Esophagus mucosa (tissue), 1 donor: ENCODE measurements at places on chromosomes 5 and 9.
A peak's percentile ranks its signal among the peaks of the same experiment; 100 is the strongest.

DNA sequence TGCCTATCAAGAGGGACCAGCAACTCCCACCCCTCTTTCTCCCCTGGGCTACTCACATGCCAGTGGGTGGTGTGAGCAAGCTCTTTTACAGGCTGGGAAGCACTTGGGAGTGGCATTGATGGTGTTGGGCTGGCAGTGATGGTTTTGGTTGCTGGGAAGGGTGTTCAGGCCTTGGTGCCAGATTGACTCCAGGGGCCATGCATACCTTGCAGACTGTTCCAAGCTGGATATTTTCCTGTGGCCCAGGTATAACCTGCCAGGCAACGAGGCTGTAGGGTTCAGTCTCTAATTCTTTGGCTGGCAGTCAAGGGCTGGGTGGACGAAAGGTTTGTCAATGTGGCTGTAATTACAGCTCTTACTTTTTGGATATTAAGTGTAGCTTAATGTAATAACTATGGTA lies 177.3 kb downstream of the MACROH2A1 start:
- ATAC-seq, result peak; percentile 68

GRCh38 chr5:96823900-96824380 lies 16.2 kb upstream of the ERAP1 start:
- ATAC-seq, result peak; percentile 99

- peak; percentile 100 for ATAC-seq
Measured at GRCh38 chr5:108801776-108802175, 54.1 kb downstream of the FER start.

GRCh38 chr9:125617087-125617486 lies 89.9 kb downstream of the MAPKAP1 start:
- ATAC-seq, result no peak

DNA sequence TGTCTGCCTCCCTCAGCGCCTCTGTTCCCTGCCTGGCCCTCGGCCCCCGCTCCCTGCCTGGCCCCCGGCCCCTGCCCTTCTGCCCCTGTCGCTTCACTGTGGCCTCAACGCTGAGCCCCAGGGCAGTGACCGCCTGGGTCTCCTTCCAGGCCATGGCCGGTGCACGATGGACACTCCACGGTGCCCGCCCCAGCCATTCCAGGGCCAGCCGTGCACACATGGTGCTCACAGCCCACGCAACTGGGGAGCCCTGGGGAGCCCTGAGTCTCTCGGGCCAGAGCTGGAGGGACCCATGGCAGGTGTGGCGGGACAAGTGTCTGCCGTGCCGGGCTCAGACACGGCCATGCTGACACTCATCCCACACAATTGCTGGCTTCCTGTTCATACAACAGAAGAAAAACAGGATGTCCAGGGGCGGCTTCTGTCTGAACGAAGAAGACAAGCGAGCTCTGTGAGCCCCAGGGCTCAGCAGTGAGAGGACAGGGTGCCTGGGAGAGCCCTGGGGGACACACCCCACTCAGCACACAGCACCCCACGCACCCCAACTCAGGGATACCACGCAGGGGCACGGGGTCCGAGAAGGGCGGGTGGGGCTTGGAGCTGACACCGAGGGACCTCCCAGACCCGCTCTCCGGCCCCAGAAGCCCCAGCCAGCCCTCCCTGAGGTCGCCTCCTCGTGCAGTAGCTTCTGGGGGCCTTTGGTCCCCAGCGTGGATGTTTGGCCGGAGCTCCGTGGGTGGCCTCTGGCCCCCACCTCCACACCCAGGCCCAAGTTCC lies 35.7 kb downstream of the EXD3 start:
- ATAC-seq, result no peak

GRCh38 chr9:94586814-94587213 lies 6.8 kb downstream of the FBP2 start:
- ATAC-seq, result no peak

GRCh38 chr9:131625790-131626670 lies 80.7 kb downstream of the PRRT1B start:
- no peak for ATAC-seq

DNA sequence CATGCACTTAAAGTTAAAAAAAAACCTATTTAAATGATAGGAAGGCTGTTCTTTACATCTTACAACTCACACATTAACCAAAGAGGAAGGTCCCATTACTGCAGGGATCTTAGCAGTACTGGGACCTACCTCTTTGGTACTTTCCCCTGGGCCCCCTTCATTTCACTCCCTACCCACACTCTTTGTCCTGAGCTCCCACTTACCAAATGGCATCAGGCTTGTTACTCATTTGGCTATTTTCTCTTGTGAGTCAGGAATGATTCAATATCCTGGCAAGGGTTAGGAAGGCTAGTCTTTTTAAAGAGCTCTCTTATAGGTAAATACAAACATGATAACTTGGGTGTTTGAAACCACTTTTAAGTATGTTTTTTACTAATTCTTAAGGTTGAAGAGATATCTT lies 117.4 kb upstream of the ELL2 start:
- ATAC-seq, result peak; percentile 87

DNA sequence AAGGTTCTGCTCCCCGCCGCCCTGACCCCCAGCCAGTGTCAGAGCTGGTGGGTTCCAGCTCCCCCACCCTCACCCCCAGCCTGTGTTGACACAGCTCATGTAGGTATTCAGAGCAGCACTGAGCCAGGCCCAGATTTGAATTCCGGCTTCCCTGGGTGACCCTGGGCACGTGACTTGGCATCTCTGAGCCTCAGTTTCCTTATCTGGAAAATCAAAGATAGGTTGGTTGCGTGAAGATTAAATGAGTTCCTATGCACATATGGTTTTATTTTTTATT lies 42.0 kb downstream of the HMCN2 start:
- ATAC-seq, result no peak

DNA sequence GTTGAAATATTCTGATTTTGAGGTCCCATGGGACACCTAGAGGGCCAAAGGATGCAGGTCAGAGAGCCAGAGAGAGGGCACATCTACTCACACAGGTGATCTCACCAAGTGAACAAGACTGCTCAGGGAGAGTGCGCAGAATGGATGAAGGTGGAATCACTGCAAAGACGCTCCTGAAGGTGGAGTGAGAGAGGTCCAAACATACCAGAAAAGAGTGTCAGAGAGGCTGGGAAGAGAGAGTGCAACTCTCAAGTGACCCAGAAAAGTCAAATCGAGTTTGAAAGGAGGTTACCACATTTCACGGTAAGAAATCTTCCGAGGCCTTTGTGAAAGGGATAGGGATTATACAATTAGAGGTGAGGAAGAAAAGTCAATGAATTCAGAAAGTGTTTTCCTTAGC lies 173.4 kb downstream of the EPB41L4A start:
- peak; percentile 66 for ATAC-seq

- no peak for ATAC-seq
Measured at GRCh38 chr9:91567642-91568274, 144.1 kb upstream of the NFIL3 start.

DNA sequence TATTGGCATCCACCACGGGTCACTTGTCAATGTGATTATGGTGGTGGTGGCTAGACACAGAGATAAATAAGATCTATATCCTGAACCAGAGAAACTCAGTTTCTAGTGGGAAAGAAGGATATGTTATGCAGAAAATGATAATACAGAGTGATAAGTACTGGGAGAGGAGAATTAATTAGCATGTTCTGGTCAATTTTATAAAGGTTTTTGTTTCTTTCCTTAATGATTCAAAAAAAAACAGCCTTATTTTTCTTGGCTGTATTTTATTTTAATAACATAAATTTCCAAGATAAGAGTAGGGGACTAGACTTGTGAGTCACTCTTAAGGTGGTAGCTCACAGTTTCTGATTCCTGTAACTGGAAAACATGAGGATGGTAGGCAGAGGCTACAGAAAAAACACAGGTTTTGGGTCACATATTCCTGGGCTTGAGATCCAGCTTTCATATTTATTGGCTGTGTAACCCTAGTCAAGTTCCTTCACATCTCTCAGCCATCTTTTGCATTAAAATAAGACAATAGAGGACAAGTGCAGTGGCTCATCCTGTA lies 350.3 kb upstream of the RPS23 start:
- no peak for ATAC-seq
